Endothelial cell (in vitro differentiated cells): ENCODE measurements at places on chromosomes 3 and 15.

DNA sequence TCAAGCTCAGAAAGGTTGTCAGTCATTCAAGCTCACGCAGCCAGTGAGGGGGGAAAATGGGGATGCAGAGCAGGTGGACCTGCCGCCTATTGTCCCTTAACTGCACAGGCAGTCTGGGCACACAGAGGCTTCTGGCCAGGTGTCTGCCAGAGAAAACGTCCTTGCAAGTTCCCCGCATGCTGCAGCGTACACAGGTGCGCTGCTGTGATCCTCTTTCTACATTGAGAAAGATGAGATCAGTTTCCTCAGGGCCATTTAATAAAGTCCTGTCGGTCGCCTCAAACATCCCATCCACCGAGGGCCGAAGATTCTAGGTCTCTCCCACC lies 445 bp upstream of the TSEN2 start:
- no peak for DNase-seq

- DNase-seq, result no peak
Measured at GRCh38 chr3:118144919-118145318, 889.7 kb downstream of the IGSF11 start.

DNA sequence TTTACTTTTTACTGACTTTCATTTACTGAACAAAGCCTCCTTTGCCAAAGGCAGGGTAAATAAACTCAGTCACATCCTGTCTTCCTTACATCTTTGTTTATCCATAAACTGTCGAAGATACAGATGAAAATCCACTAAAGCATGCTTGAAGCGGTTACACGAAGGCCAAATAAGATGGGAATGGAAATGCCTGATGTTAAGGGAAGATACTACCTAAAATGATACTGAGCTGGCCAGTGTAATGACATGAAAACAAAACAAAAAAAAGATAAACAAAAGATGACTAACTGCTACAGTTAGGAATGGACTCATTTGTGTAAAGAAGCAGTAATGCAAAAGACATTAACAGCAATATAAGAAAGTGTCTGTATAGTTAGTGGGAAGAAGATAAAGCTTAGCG lies 114.7 kb upstream of the ADAMTS9 start:
- DNase-seq, result no peak

DNA sequence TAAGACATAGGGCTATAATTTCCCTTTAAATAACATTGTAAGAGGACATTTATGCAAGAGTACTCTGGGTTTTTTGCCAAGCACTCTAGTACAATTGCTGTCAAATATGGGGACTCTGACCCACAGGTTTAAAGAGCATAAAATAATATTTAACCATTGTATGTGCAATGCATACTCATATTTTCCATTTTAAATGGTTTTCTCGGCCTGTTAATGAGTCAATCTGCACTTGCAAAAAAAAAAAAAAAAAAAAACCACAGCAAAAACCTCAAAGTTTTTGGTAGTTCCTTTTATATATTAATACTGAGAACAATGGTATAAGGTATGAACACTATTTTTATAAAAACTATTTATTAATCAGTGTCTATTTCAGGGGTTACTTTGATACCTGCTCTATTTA lies 304.0 kb upstream of the CBLB start:
- no peak for DNase-seq

DNA sequence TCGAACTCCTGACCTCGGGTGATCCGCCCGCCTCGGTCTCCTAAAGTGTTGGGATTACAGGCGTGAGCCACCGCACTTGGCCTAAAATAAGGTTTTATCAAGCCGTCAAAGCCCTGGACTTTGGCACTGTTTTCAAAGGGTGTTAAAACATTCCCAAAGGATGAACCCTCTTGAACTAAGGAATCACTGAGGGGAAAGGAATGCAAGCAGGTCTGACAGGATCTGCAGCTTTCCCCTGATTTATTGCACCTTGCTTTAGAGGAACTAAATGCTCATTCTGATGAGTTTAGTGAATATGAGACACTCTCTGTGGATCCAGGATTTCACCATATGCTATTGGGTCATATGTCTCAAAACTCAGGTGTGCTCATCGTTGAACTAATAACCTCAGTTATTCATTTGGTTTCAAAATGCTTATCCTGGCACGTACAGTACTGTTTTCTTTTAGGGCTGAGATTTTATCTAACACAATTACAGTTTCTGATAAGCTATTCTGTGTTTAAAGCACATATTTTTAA lies 63.0 kb upstream of the TSC22D2 start:
- DNase-seq, result no peak

DNA sequence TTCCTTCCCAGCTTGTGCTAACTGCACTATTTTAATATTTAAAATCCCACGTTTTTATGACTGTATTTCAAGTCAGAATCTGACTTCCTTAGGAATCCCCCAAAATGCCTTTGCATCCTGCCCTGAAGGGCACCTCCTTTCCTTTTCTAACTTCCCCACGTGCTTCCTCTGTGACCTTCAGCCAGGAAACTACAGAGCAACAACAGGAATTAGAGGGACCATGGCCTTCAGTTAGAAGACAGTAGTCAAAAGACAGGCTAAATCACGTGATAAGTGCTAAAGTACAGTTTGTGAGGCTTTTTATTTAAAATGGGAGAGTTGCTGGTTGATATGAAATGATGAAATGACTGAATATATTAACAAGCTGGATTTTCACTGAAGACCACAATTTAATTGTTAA lies 11.8 kb upstream of the ABHD10 start:
- DNase-seq, result no peak

DNA sequence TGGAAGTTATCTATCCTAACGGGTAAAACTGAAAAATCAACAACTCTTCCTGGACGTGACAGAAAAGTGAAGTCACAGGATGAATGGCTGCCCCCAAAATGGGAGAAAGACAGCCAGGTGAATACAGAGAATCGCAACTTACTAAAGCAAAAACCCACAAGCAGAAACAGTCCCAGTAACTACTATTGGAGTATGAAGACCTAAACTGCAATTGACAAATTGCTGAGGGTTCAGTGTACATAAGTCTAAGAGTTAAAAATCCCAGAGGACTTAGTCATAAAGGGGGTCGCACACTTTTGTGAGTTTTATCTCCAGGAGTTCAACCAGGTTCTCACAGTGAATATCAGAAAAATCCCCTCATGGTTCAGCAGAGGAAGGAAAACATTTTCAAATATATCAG lies 56.8 kb upstream of the IMPG2 start:
- DNase-seq, result no peak

GRCh38 chr15:38878926-38879325 lies 314.3 kb upstream of the RASGRP1 start:
- DNase-seq, result no peak

GRCh38 chr15:76150513-76150912 lies 90.7 kb downstream of the TMEM266 start:
- DNase-seq, result no peak

DNA sequence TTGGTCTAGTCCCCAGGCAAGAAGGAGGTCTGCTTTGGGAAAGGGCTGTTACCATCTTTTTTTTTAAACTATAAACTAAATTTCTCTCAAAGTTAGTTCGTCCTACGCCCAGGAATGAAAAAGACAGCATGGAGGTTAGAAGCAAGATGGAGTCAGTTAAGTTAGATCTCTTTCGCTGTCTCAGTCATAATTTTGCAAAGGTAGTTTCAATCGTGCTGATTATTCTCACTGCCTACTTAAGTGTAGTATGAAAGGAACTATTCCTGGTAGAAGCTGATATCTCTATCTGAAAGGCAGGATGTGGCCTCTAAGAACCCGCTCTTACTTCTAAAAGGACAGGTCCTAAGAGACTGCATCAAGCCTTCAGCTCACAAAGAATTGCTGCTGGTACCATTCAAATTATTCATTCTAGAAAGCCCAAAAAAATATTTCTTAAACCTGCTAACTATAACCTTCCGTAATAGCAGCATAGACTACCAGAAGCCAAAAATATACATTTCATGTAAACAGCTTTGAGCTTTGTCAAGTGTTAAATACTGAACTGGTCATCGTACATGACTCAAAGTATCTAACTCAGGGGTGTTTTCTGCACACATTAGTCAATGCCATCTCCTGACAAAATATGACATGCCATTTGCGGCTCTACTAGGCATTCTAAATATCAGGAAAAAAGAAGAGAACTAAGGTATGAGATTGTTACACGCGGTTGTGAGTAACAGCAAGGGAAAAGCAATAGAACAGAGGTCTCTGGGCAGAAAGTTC lies 96.0 kb upstream of the CCDC80 start:
- DNase-seq, result no peak
